ENCODE measurements at places on chromosomes 12 and 14. TPM values are rescaled to one million over a fixed set of nuclear protein-coding genes. Genes with fewer than 3 reads are reported as not detected.

- DNase-seq = peak; percentile 81
Measured at GRCh38 chr12:49232940-49233841, 31.7 kb upstream of the TUBA1C start.

- DNase-seq = no peak
Measured at GRCh38 chr12:60093428-60093827, 497.6 kb downstream of the SLC16A7 start.

- DNase-seq = no peak
Measured at GRCh38 chr12:96623656-96624217, 134.4 kb downstream of the CFAP54 start.

DNA sequence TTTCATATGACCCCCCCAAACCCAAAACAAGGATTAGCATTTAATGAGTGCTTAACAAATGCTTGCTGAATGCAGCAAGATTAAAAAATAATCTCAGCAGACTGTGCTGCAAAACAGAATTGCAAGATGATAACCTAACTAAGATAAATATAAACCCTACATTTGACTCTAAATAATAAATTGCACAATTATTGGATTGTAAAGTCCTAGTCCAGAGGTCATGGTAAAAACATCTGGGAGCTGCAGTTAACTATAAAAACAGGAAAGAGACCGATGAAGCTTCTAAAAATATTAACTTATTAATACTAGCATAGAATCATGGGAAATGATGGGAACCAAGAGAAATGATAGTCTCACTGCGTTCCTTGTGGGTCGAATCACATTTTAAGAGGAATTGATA, 37.2 kb downstream of the TSHR start:
- no peak for DNase-seq

- DNase-seq = no peak
Measured at GRCh38 chr12:120126635-120127005, 10.1 kb upstream of the RAB35 start.

GRCh38 chr14:64806202-64806861, 73.4 kb downstream of the SPTB start:
- DNase-seq = no peak

DNA sequence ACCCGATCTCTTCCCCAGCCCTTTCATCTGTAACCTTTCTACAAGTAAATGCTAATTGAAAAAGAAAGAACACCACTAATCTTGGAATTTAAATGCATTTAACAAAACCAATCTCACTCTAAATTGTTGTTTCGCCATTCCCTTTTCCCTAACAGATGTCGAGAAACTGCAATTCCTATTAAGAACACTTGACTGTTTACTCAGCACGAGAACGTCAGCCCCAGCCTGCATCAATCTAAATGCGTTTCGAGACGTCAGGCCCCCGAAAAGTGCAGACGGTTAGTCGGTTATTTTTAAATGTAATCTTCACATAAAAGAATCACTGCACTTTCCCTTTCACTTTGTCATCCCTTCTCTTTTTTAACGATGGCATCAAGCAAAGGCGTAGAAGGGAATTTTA, 837.6 kb downstream of the VRK1 start:
- no peak for DNase-seq

GRCh38 chr14:39446131-39446744, 14.0 kb upstream of the FBXO33 start:
- no peak for DNase-seq

Gene COX8C
- total RNA-seq = 0.51 TPM

Gene MGST1
- total RNA-seq = 60.1 TPM

Gene ARG2
- 1.3 TPM for total RNA-seq

Gene CDK2
- total RNA-seq = 11.6 TPM

Gene ASPG
- total RNA-seq = 27.5 TPM

Gene SLC5A8
- total RNA-seq = not detected

Gene CIROP
- total RNA-seq = not detected

All from Right ventricle myocardium inferior (tissue), 1 donor.